ENCODE measurements at places on chromosomes 5 and 9. TPM values are rescaled to one million over a fixed set of nuclear protein-coding genes. Genes with fewer than 3 reads are reported as not detected.

SMIM33 gene
- not detected for total RNA-seq

LRRC14B gene
- not detected for total RNA-seq

GNE gene
- total RNA-seq: 16.7 TPM

NPDC1 gene
- 78.6 TPM for total RNA-seq

NPR3 gene
- total RNA-seq: 20.9 TPM

Data from A549 treated with CpdA at 1 μM for 4 hours (cell line).